ENCODE measurements at places on chromosomes 1 and 21.
A peak's percentile ranks its signal among the peaks of the same experiment; 100 is the strongest.

GRCh38 chr21:30695956-30696355 lies 22.6 kb downstream of the KRTAP21-3 start:
- DNase-seq: no peak

DNA sequence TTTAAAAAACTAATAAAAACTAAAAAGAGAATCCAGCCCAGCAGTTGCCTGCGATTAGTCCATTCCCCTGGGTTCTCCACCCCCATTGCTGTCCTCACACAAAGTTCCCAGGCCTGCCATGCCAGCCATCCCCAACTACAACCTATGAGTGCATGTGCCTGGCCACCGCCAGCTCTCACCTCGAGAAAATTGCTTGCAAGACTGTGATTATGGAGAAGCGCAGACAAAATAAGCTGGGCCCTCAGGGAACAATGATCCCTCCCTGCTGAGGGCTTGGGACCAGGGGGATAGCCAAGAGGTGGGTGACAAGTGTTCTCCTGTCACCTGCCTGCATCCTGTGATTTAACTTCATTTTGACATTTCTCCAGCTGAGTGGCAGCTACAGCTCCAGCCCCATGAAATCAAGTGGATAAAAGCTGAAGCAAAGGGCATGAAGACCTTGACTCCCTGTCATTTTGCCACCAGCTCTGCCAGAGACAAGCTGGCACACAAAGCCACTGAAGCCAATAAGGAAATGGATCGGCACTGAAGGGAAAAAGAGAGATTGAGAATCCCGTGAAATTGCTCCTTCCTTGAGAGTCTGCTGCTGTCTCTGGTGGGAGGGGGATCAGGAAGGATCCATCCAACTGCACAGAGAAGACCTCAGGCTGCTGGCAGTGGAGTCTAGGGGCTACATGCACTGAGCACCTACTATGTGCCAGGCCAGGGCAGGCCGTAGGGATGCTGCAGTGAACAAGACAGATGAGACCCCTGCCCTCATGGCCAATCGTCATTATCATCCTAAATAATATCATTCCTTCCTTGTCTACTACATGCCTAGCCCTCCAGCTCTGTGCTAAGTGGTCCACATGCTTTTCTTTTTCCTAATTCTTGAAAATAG lies 40.7 kb downstream of the MATN1 start:
- no peak for DNase-seq

DNA sequence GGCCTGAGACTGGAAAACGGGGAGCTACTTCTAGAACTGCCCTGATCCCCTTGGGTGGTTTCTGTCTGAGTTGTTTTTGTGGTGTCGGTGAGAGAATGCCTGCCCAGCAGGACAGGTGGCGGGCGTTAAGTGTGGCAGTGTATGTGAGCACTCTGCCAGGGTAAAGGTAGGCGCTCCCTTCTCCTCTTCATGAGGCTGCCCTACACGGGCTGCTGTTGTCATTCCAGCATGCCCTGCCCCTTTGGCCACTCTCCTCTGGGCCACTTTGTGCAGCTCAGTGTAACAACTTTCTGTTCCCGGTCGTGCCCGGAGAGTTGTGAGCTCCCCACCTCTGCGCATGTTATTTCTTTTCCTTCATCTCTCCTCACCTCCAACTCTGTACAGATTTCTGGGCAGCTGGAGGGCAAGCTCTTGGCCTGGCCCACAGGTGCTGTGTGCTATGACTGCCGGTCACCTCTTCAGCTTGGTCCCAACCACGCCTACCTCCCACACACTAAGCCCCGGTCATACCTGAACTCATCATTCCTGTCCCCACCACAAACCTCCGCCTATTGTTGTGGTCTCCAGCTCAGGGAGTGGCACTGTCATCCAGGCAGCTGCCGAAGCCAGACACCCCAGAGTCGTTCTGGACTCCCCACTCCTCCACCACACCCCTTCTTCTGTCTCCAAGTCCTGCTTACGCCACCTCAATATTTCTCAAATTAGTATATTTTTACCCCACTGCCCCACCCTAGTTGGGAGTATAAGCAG lies 69.0 kb downstream of the GADD45A start:
- no peak for DNase-seq

DNA sequence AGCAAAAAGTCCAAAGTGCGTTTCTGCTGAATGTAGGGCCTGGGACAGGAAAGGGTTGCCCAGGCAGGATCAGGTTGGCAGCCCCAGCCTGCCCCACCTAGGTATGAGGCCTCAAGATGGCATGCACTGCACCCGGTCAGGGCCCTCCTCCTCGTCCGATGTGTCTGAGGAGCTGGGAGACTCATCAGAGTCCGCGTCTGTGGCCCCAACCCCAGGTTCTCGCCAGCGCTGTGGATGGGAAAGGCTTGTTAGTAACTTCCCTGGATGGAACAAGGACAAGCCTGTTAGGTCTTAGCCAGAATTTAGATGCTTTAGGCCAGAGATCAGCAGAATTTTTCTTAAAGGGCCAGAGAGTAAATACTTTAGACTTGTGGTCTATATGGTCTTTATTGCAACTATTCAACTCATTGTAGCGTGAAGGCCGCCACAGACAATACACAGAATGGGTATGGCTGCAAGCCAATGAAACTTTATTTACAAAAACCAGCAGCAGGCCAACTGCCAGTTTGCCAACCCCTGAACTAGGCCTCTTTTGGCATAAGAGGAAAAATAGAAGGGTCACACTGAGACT lies 12.4 kb downstream of the PEA15 start:
- DNase-seq: no peak

GRCh38 chr1:234755449-234755863 lies 145.5 kb upstream of the IRF2BP2 start:
- no peak for DNase-seq

GRCh38 chr1:31498376-31499040 lies 77.8 kb upstream of the TINAGL1 start:
- no peak for DNase-seq

GRCh38 chr1:112465122-112465521 lies 43.6 kb upstream of the WNT2B start:
- DNase-seq: no peak

DNA sequence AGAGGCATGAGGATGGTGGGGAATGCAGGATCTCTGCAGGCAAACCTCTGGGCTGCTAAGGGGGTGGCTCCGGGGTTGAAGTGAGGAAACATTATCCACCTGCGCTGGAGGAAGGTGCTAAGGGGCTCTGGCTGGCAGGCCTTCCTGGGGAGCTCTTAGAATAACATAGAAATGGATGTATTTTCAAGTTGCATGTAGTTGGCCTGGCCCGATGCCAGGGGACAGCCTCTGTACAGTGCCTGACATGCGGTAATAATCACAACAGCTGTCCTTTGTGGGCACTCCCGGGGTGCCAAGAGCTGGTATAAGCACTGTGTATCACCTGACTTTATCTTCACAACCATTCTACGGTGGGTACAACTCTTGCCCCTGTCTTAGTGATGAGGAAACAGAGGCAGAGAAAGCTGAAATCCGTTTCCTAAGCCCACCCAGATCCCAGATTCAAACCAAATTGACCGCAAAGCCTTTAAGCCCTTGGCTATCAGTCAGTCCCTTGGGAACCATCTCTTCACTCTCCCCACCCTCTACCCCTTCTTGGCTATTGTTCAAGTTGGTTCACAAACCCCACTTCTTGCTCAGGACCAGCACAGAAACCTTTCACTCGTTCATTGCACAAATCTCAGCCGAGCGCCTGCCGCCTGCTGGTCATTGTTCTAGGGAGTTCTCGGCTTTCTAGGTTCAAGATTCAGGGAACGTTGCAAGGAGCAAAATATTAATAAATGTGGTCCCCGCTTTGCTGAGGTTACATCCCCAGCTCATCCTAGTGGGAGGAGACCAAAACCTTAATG lies 30.9 kb downstream of the PADI4 start:
- DNase-seq: no peak

DNA sequence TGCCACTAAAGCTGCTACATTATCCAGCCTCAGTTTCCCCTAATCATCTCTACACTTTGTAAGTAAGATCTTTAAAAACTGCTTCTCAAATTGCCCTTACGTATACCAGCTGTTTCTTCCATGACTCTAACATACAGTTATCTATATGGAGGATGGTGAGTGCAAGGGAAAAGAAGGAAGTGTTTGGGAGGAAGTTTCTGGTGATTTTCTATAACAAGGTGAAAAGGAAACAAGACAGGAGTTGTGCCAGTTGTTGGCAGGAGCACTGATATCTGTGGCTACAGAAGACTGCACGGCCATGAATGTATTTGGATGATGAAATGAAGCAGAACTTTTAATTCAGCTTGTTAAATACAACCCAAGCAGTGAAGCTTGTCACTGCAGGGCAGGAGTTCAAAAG lies 32.3 kb upstream of the NHLH2 start:
- DNase-seq: no peak

GRCh38 chr1:228930479-228930957 lies 195.2 kb downstream of the RHOU start:
- no peak for DNase-seq

GRCh38 chr1:35173909-35174540 lies 18.9 kb downstream of the SFPQ start:
- DNase-seq: no peak

- no peak for DNase-seq
These were observed 5.9 kb downstream of the USP24 start for GRCh38 chr1:55209247-55209646.

- DNase-seq: peak; percentile 34
These were observed 20.8 kb upstream of the SDC3 start for GRCh38 chr1:30929135-30929889.

GRCh38 chr1:151585622-151586021 lies 26.2 kb upstream of the SNX27 start:
- DNase-seq: no peak

DNA sequence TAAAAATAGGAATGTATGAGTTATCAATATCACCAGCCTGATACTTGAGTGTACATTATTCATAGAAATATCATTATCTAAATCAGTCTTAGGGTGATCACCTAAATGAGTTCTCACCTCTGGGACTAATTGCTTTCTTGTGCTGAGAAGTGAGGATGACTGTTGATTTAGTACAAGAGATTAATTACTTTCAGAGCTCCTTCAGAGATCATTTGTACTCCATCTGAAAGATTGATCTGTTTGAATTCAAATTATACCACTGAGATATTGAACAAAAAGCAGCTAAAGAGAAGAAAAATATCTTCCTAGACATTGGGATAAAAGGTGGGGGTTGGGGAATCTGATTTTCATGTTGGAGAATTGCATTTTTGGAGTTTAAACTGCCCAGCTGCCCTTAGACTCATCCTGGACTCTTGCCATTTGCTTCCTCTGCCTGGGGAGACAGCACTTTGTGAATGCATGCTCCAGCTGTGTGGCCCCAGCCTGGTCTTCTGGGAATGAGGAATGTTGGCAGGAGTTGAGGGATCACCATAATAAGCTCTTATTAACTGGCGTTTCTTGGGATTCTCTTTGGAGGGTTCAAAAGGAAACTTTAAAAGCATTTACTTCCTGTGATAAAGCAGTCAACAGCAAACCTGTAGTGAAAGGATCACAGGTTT lies 19.7 kb upstream of the PGBD2 start:
- DNase-seq: no peak

GRCh38 chr1:1211541-1212441 lies 2.2 kb downstream of the TNFRSF4 start:
- DNase-seq: no peak
